ENCODE measurements at places on chromosomes 7 and 10. TPM values are rescaled to one million over a fixed set of nuclear protein-coding genes. Genes with fewer than 3 reads are reported as not detected.

Gene LDB1
- 76.9 TPM for polyA plus RNA-seq

Gene FANK1
- 3.7 TPM for polyA plus RNA-seq

Gene WNT8B
- polyA plus RNA-seq = 0.97 TPM

Gene FRAT1
- polyA plus RNA-seq = 2.3 TPM

Gene LEP
- polyA plus RNA-seq = 0.05 TPM

Gene RASA4
- 115 TPM for polyA plus RNA-seq

Gene GPR15LG
- polyA plus RNA-seq = not detected

Gene ELMO1
- polyA plus RNA-seq = 13.6 TPM

Gene SAMD8
- polyA plus RNA-seq = 27.8 TPM

Gene ATP6V0A4
- polyA plus RNA-seq = not detected

Gene NPY4R
- not detected for polyA plus RNA-seq

Gene ITPRIP
- 12.1 TPM for polyA plus RNA-seq

Gene TACR2
- not detected for polyA plus RNA-seq

Gene ADARB2
- polyA plus RNA-seq = 3.1 TPM

Gene MMP21
- 0.27 TPM for polyA plus RNA-seq

Gene MARVELD1
- 6.3 TPM for polyA plus RNA-seq

Gene SIRT1
- 25.9 TPM for polyA plus RNA-seq

Gene STAG3
- polyA plus RNA-seq = 2.1 TPM

Measured in adrenal gland (tissue), 19 donors.